ENCODE measurements at places on chromosomes 12 and 14.

DNA sequence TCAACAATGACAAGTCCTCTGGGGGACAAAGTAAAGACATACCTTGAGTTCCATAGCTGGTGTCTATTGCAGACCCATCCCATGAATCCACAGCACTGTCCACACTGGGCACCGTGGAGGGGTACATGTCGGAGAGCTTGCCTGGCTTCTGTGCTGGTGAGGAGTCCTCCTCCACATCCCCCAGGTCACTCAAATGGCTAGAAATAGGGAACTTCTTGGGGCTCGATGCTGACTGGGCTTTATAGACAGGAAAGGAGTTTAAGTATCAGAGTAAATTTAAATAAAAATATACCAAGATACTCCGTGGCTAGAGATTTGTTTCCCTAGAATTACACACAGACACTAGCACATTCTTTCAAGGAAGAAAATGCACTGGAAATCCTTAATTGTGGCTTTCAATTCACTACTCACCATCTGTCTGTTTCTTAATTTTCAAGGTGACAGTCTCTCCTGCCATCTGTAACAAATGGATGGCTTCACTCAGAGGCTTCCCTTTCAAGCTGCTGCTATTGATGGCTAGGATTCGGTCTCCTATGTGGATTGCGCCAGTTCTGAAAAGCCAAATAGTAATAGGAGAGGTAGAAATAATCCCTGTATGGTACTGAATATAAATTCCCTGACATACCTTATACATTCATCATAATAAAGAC is 90.1 kb downstream of the HELB start:
- no peak for DNase-seq

DNA sequence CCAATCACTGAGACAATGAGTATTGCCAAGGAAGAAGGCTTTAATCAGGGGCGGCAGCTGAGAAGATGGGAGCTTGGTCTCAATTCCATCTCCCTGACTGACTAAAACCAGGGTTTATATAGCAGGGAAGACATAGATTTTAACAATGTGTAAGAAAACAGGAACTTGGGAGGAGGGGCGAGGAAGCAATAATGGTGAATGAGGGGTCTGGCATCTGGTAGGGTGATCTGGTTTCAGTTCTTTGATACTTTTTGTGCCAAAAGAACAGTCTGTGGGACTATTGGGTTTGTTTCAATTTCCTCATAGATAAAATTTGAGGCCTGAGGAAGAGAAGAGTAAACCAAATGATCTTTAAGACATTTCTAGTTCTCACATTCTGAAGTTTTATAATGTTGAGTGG is 49.2 kb downstream of the FUT8 start:
- DNase-seq: no peak

- peak; percentile 37 for DNase-seq
Measured at GRCh38 chr12:67025543-67026114, 243.5 kb upstream of the CAND1 start.

DNA sequence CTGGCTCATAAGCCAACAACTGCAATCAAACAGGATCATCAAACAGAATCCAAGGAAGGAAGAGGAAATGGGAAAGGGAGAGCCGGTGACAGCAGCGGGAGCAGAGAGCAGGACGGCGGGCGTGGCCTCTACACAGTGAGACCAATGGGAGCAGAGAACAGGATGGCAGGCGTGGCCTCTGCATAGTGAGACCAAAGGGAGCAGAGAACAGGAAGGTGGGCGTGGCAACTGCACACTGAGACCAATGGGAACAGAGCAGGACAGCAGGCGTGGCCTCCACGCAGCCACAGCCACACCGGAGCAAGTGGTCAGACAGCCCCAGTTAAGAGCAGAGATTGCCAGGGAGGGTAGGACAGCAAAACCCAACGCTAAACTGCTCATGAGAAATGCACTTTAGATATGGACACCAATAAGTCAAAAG is 16.4 kb downstream of the LRCOL1 start:
- DNase-seq: peak; percentile 98

DNA sequence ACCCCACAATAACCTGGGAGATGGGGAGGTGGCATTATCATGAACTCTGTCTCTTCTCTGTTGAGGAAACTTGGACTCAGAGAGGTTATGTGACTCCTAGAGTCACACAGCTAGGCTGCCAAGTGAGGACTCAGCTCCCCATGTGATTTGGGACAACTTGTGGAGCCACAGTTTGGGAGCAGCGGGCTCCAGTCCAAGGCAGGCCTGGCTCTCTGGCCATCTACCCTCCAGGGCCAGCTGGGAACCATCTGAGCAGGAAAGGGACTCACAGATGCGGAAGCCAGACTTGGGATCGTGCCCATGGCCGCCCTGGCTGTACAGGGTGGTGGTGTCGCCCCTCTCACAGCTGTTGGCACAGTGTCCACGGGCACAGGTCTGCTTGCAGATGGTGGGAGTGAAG is 59.1 kb downstream of the ISCA2 start:
- no peak for DNase-seq

DNA sequence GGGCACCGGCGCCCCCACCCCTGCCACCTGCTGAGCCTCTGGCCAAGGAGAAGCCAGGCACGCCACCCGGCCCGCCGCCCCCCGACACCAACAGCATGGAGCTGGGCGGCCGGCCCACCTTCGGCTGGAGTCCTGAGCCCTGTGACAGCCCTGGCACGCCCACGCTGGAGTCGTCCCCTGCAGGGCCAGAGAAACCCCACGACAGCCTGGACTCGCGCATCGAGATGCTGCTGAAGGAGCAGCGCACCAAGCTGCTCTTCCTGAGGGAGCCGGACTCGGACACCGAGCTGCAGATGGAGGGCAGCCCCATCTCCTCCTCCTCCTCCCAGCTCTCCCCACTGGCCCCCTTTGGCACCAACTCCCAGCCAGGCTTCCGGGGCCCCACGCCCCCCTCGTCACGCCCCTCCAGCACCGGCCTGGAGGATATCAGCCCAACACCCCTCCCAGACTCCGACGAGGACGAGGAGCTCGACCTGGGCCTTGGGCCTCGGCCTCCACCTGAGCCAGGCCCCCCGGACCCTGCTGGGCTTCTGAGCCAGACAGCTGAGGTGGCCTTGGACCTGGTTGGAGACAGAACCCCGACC is 6.5 kb downstream of the SETD1B start:
- no peak for DNase-seq

- DNase-seq: no peak
Measured at GRCh38 chr12:69334158-69334557, 14.0 kb upstream of the LYZ start.

DNA sequence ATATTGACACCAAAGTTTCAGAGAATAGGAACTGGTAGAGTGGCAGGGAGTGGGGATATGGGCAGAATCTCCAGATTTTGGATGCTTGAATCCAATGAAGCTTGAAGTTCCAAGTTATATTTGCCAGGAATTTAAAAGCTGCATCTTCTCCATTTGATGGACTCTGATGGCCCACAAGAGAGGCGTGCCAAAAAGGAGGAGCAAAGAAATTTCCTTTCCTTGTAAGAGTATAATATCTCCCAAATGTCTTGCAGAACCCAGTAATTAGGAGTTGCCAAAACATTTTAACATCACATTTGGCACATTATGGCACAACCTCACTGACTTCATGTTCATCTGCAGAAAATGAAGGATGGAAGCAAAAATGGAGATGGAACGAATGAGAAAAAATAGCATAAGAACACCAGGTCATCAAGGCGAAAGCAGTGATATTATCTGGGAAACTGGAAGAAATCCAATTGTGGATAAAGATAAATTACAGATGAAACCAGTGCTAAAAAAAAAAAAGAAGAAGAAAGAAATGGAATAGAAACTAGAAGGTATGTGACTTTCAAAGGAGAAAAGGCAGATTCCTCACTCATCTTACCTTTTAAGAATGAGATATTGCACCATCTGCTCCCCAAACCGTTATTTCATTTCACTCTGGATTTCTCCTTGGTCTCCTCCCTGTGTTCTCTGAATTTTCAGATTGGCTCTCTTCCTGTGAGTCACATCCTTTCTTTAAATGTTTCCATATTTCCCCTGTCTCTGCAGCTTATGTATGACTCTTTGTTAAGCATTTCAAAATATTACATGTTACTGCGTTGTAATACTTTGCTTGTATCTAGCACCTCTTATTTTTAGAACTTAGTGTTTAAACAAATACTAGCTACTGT is 13.5 kb upstream of the FLRT2 start:
- DNase-seq: peak; percentile 91

DNA sequence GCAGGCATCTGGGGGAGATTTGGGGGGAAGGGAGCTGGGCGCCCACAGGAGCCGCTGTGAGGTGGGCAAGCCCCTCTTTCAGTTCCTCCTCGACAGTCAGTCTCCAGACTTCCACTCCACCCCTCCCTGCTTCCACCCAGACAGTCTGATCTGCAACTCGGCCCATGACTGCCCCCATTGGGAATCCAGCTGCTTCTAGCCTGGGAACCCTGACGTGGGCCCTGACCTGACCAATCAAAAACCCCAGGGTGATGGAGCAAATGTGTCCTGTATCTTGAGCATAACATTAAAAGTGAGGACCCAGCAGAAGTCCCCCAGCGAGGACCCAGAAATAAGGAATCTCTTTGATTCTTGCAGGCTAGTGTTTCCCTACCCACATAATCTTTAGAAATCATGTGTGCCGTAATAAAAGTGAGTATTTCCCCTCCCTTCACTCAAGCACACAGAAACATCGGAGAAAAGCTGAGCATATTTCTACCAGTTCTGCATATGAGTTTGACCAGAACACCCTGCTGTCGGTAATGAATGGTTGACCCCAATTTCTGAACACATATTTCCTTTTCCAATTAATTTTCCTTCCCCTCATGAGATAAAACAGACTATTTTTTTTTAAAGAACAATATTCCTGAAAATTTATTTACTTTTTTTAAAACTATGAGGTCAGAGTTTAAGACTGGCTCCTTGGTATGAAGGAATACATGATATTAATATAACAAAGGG is 6.4 kb downstream of the SSH1 start:
- peak; percentile 90 for DNase-seq

DNA sequence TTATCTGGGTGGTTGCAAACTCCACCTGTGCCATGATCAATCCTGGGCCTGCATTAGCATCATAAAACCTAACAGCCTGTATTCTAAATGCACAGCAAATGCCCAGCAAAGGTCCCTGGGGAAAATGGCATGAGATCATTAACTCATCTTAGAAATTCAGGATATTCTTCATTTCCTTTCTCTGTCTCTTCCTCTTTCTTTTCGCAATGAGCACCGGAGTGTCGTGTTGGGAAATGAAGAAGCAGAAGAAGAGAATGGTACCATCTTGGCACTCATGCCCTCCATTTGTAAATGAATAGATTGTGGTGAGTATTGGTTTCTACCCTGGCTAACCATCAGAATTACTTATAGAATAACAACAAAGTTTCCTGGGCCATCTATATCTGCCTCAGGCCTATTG is 193.6 kb downstream of the GALC start:
- DNase-seq: no peak

DNA sequence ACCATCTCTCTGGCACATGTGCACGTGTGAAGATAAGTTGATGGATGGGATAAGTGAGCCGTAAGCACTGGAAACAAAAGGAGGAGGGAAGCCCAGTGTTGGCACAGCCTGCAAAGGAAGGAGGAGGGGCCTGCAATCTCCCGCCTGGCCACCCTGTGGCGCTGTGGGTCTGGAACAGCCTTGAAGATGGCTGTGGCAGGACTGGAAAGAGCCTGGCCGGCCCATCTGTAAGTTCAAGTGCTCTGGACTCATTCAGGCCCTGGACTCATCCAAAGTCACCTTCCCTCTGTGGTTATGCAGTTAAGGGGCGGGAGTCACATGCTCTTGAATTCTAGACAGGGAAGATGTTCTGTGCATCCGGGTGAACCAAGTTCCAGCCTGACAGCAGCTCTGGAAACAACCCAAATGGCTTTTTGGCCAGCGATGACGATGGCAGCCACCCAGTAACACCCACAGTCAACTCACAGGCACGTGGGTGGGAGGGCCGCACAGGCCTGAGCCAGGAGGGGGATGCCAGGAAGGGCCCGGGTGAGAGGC is 50.4 kb downstream of the CHGA start:
- DNase-seq: peak; percentile 62

GRCh38 chr14:24388474-24389179 is 10.2 kb upstream of the NYNRIN start:
- DNase-seq: no peak

DNA sequence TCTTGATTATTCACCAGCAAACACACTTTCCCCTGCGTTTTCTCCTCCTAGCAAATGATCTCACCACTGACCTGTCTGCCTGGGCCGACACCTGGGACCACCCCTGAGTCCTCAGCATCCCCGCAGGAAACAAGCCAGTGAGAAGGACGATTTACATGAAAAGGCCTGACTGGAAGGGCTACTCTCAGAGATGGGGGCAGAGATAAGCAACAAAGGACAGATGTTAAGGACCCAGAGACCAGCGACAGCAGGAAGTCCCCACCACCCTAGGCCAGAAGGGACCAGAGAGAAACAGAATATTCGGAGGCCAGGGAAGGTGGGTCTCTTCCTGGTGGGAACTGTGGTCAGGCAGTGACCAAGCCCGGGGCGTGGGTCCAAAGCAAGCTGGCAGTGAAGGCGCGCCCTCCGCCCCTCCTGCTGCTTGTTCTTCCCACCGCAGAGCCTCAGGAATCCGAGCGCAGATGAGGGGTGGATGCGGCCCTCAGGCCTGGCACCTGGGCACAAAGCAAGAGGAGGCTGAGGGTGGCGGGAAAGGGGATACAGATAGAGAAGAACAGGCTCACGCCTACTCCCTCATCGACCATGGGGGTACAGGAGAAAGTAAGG is 55.8 kb downstream of the STX2 start:
- DNase-seq: no peak

- no peak for DNase-seq
Measured at GRCh38 chr14:72549854-72550253, 344.0 kb downstream of the DPF3 start.

DNA sequence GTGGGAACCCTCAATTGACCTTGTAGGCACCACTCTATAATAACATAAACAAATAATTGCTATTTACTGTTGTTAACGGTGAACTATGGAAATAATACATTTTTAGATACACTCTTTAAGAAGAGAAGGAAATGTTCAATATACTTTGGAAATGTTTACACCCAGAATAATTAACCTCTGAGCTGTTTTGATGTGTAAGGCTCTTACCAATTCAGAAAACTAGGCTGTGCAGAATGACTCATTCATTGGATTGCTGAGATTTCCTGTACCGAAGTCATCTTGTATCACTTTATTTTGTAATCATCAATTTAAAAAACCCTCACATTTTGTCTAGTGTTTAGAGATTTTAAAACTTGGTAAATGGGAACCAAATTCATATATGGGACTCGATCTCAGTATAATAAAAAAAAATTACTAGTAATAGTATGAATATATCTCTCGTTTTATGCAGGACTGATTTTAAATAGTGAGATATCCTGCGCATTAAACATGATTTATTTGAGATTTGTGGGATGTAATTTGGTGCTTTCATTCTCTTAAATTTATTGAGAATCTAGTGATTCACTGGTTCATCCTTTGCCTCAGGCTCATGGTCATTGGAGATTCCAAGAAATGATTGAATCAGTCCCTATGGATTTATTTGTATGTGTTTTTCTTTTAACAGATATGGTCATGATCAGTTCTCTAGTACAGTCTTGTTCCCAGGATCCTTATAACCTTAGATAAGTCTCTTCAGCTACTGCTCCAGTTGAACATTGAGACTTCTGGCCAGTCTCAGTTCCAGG is 3.9 kb downstream of the SAMD4A start:
- peak; percentile 68 for DNase-seq

Measured in cardiac muscle cell (in vitro differentiated cells and primary cell).